Amniotic stem cell (primary cell): ENCODE measurements at places on chromosomes 13 and 19.

- no peak for DNase-seq
Observed at GRCh38 chr19:18170714-18171255, 2.8 kb upstream of the IFI30 start.

DNA sequence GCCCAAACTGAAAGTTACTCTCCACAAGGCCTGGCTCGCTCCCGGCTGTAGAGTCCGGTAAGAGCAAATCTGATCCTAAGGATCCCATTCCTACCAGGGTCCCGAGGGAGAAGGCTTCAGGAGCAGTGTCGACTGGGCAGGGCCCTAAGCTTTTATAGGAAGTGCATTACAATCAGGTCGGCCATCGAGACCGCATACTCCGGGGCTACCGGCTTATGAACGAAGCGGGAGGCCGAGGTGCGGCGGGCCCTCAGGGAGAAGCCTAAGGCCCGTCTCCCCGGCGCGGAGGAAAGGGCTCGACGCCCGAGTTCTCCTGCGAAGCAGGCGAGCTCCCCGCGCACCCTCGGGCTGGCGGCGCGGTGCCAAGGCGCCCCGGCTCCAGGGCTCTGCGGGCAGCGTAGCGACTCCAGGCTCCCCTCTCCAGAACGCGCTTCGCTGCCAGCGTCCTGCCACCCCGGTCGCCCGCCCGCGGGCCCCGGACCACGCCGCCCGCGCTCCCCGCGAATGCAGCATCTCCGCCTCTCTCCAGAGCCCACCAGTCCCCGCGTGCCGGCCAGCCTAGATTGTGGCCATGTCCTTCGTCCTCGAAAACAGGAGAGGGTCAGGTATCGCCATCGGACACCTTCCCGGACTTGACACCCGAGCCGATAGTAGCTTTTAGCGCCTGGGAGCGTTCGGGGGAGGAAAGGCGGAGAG, 1.4 kb downstream of the EFNB2 start:
- peak; percentile 44 for DNase-seq

GRCh38 chr13:77784515-77784914, 87.0 kb downstream of the SLAIN1 start:
- DNase-seq: no peak

GRCh38 chr13:29664591-29664990, 69.1 kb upstream of the SLC7A1 start:
- no peak for DNase-seq

DNA sequence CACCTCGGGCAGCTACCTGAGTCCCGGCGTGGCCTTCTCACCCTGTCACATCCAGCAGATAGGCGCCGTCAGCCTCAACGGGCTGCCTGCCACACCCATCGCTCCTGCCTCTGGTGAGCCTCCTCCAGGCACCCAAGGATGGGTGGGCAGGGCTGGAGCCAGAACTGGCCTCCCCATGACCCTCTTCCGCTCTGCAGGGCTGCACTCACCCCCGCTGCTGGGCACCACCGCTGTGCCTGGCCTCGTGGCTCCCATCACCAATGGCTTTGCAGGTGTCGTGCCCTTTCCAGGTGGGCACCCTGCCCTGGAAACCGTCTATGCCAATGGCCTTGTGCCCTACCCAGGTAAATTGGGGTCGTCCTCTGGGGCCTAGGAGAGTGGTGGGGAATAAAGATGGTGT, 57.7 kb downstream of the CELF5 start:
- DNase-seq: no peak
